Hippocampal formation (tissue), 2 donors: ENCODE measurements at places on chromosomes 7 and 10.

DNA sequence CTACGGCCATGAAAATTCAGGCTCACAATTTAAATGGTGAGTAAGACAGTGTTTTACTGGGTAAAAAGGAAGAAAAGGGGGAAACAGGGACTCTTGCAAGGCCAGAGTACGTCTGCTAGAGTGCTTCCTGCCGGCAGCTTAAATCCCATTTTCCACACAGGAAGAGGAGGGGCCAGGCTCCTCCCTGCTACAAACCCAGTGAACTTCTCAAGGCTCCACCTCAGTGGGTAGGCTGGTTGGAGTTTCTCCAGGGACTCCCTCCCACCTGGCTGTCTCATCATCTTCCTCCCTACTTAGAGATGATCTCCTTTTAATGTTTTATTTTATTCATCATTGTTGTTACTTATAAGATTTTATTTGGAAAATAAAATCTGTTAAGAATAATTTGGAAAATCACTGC is 62.6 kb upstream of the SEMA3C start:
- no peak for DNase-seq

DNA sequence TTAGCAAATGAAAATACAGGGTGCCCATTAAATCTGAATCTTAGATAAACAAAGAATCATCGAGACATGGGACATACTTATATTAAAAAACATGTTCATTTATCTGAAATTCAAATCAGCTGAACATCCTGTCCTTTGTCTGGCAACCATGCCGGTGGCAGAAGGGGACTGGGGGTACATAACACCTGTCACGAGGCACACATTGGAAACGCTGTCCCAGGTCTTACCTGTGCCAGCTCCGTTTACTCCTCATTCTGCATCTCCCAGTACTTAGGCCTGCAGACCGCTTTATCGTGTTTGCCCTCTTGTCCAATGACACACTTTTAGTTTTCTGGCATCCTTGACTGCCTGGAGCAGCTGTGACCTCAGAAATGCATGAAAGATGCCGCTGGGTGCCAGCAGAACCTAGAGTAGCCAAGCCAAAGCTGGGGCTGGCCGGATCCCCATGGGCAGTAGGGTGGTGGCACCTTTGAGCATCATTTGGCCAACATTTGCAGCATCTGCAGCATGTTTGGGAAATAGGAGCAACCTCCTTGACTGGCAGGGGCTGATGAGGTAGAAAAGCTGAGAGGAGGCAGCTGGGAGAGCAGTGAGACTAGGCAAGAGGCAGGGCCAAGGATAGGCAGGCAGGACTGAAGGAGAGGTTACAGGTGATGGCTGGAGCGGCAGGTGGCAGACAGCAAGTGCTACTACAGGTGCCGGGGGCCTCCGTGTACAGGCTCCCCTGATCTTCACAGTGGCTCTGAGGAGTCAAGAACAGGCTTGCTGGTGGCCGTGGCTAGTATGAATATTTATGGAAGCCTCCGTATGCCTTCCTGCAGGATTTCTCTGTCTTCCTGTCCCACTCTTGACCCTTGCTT is 62.3 kb upstream of the BTBD16 start:
- DNase-seq, result no peak

- DNase-seq, result no peak
Observed at GRCh38 chr7:90180011-90180585, 25.8 kb downstream of the STEAP1 start.

DNA sequence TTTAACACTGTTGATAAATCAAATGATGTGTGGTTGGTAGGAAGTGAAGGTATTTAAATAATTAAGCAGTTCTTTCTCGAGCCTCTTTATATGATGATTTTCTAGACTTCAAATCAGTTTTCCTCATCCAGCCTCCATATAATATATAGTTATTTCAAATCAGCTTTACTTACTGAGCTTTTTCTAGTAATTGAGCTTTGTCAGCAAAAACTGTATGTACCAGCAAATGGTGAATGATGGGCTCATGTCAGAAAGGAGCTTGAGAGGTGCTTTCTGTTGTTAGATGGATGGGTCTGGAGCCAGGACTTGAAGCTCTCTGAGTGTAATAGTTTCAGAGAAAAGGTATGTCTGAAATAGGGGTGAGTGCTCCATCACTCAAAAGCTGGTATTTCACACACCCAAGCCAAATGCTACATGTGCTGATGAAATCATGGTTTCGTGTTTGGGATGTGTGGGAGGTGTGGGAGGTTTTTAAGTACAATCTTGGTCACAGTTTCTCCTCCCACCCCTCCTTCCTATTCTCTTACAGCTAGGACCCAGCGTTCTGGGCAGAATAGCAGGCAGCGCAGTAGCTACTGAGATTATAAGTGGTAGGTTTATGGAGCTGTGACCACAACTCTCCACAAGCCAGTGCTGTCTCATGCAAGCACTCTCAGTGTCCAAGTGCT is 55.8 kb downstream of the LRMDA start:
- DNase-seq, result no peak

GRCh38 chr7:143048827-143049226 is 3.3 kb upstream of the OR6V1 start:
- no peak for DNase-seq

DNA sequence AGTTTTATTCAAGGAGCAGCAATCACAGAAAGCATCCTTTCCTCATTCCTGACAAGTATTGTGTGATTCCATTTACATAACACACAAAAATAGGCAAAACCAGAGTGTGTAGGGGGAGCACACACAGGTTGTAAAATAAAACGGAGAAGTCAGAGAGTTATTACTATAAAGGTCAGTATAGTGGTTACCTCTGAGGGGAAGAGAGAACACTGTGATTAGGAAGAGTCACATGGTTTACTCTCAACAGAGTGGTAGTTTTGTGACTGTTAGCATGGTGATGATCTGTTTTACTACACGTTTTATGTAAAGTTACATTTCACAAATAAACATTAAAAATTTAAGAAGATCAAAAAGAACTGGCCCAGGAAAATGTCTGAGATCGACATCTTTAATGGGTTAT is 74.6 kb downstream of the VPS41 start:
- no peak for DNase-seq

GRCh38 chr7:33463131-33463530 is 333.8 kb downstream of the BBS9 start:
- DNase-seq, result no peak

DNA sequence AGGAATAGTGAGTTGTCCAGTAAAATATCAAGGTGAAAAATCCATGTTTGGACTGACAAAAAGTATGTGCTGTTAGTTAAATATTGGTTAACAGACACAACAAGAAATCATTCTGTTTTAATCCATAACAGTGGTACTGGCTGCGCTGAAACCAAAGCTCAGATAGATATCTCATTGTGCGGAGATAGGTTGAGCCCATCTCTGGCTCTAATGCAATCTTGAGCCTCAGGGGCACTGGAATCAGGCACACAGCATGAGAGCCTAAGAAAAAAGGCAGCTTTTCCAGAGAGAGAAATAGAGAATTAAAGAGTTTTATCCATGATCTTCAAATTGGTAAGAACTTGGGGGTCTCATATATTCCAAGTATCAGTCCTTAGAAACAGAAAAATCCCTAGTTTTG is 373.7 kb downstream of the HPSE2 start:
- DNase-seq, result no peak

- DNase-seq, result peak; percentile 59
Observed at GRCh38 chr10:2927958-2928840, 139.1 kb upstream of the PFKP start.

DNA sequence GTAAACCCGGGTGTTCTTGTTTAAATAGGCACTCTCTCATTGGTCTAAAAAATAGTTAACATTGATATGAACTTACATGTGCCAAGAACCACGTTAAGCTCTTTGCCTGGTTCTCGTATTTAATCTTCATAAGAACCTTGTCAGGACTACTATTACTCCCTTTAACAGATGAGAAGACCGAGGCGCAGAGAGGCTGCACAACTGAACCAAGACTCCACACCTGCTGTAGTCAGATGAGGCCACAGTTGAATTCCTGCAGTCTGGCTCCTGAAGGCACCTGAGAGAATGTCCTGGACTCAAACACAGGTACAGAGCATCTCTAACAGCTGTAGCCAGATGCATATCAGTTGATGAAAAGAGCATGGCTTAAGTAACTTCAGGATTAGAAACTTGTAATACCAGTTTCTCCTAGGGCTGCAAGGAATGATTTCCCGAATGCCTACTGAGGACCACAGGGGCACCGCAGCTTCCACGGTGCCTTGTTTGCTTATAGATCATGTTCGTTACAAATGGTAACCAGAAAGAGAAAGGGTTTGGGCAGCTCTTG is 9.5 kb downstream of the DDC start:
- no peak for DNase-seq

DNA sequence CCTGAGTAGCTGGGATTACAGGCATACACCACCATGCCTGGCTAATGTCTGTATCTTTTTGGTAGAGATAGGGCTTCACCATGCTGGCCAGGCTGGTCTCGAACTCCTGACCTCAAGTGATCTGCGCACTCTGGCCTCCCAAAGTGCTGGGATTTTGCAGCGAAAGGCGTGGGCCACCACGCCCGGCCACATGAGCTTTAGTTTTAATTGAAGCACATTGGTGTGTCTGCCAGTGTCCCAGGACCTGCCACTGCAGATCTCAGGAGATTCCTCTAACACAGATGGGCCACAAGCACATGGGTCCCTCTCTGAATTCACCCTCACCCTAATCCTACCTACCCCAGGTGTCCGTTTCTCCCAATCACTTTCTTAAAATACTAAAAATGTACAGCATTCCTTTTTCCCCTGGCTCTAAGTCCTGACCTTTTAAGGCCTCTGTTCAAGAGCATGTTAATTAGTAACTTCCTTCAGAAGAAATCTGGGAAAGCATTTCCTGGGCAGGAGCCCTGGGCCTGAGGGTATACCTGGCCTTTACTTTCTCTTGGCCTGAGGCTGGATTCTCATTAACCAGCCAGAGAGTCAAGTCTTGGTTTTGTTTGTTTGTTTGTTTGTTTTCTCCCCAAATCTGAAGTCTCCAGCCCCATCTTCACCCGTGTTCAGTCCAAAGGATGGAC is 82.6 kb downstream of the PRPF18 start:
- DNase-seq, result no peak

DNA sequence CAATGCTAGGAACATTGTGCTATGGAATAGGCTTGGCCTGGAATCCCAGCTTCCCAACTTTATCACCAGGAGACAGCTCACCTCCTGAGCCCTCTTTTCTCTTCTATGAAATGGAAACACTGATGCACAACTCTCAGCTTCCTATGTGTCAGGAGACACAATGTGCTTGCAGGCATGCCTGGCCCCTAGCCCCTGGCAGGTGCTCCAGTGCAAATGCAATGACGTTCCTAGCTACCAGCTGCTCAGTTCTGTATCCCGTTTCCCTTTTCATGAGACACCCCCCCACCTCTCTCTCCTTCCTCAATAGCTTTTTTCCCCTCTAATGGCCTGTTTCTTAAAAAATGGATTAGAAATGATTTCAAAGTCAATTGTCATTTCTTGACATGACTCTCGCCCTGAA is 30.7 kb downstream of the HABP2 start:
- no peak for DNase-seq

DNA sequence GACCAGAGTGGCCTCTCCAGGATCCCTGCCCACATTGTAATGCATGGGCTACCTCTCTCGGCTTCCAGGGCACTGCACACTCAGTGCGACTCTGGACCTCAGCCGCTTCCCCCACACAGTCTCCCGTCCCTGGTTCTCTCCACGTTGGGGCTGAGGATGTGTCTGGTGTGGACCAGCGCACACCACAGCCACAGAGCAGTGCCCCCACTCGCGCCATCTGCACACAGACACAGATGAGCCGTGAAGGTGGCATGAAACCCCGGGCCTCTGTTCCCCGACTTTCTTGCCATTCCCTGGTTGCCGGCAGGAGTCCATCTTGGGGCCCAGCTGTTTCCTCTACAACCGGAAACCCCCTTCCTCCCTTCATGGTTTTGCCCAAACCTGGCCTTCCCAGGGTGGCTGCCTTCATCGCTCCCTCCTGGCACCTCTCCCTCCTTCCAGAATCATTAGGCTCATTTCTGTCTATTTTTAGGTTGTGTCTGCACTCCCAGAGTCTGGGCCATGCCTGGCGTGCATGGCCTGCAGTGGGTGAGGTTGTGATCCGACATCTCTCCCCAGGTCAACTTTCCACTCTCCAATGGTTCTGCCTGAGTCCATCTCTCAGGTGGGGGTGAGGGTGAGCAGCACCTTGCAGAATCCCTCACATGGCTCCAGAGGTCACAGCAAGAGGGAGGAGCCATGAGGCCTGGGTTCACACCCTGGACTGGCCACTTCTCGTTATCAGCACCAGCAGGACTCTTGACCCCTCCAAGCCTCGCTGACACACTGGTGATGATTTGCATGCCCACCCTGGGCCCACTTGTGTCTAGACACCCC is 10.1 kb downstream of the RASGEF1A start:
- no peak for DNase-seq

DNA sequence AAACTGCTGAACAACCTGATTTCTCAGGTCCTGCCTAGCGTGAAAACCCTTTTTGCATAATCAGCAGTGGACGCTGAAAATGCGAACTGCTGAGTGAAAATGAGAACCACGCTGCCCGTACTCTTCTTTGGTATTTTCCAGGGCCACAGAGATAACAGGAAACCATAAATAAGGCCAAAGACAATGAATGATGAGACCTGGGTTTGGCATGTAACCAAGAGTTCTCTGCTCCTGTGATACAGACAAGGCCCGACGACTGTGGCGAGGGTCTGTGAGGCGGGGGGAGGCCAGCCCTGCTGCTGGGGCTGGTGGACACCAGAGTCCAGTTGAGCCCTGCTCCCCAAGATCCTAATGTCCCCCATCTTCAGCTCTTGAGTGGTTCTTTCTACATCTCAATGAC is 236.0 kb downstream of the WDR11 start:
- DNase-seq, result no peak

DNA sequence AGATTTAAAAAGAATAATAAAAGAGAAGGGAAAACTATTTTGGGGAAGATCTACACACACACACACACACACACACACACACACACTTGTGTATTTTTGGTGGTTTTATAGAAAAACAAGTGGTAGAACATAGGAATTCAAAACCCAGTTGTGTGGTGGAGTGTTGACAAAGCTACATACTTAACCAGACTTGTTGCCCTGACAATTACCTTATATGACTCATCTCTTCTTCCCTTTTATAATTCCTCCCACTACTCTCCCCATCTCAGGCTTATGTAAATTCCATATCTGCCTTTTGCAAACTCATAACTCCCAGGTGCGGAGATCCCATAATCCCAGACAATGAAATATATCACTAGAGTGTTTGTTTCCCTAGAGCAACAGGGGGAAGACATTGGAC is 873.7 kb downstream of the NXPH1 start:
- no peak for DNase-seq

DNA sequence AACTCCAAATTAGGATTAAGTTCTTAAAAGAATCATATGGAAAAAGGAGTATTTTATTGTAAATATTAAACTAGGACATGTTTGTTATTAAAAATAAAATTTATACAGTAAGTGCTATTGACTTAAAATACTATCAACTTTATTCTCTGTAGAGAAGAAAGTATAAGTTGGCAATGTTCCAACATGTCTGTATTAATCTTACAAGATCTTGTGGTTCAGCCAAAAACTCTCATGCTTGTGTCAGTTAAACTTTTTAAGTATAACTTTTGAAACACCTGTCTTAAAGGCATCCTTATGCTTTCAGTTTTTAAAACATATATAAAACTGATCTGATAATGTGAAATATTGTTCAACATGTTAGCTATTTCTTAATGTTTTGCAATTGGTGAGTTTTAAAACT is 160.7 kb downstream of the ZEB1 start:
- DNase-seq, result no peak
